ENCODE measurements at places on chromosomes 7 and 10. TPM values are rescaled to one million over a fixed set of nuclear protein-coding genes. Genes with fewer than 3 reads are reported as not detected.

TDRD1 gene
- not detected for total RNA-seq

LBX1 gene
- total RNA-seq: not detected

DOCK4 gene
- total RNA-seq: 16.8 TPM

ZP3 gene
- total RNA-seq: 8.6 TPM

PDE6C gene
- total RNA-seq: not detected

MYL10 gene
- not detected for total RNA-seq

CCDC172 gene
- total RNA-seq: not detected

FEZF1 gene
- total RNA-seq: not detected

PLEKHS1 gene
- total RNA-seq: not detected

DNA sequence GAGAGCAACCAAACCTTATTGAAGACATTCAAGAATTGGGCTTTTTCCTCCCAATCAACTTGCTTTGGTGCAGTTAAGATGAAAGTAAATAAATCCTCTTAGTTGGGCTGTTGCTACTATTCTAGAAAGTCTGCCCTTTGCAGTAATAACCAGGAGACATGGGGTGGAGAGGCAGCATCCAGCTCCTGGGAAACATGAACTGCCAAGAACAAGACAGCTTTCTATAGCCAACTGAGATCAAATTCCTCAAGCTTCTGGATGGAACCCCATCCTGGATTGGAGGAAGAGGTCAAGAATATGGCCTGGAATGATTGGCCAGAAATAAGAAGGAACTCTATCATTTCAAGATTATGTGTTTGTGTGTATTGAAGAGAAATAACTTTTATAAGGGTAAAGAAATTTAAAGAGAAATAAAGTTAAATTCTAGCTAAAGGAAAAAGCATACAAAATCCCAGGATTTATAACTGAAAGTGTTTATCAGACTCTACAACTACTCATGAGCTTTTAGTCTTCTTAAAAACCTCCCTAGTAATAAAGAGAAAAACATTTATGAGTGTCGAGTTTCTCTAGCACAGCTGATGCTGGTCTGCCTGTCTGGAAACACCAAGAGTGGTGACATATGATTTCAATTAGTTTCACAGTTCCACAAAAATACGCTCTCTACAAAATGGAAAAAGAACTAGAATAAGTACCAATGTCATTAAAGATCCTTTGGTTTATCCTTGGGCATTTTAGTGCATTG is 70.1 kb upstream of the COL1A2 start:
- no peak for DNase-seq

- no peak for DNase-seq
These were observed 269.8 kb downstream of the ADARB2 start for GRCh38 chr10:1467334-1468076.

DNA sequence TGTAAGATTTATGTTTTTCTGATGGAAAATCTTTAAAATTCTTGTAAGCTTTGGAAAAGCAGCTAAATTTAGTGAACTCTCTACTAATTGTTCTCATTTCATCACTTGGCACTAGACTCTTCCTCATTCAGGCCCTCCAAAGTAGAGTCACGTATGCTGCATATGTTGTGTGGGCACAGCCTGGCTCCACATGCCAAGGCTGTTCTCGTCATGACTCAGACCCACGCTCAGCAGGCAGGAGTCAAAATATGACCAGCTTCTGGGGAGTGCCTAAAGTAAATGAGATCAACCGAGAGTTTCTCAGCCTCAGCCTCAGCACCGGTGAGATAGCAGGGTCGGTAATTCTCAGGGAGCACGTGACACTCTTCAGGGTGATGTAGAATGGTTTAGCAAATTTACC is 1672.9 kb downstream of the REEP3 start:
- peak; percentile 35 for DNase-seq

GRCh38 chr10:73859784-73860491 is 14.4 kb downstream of the CAMK2G start:
- DNase-seq: no peak

DNA sequence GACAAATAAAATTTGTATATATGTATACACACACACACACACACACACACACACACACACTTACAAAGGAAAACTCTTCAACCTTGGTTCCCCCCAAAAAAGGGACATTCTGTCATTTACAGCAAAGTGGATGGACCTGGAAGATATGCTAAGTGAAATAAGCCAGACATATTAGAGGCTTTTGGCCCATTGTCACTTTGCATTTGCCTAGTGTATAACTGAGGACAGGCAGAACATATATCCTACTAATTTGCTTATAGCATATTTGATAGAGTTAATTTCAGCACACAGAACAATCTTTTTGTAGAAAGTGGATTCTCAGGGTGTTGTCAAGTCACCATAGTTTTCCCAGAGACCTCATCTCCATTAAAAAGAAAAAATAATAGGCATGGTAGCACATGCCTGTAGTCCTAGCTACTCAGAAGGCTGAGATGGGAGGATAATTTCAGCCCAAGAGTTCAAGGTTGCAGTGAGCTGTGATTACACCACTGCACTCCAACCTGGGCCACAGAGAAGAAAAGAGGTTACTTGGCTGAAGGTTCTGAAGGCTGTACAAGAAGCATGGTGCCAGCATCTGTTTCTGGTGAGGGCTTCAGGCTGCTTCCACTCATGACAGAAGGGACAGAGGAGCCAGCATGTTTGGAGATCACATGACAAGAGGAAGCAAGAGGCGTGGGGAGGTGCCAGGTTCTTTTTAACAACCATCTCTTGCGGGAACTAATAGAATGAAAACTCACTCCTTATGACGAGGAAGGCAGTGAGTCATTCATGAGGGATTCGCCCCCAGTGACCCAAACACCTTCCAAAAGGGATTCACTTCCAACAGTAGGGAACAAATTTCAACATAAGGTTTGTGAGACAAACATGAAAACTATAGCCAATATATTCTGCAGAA is 135.6 kb downstream of the TMEM168 start:
- no peak for DNase-seq

GRCh38 chr10:24209432-24209771 is 464 bp downstream of the KIAA1217 start:
- no peak for DNase-seq

- DNase-seq: no peak
These were observed 126.2 kb downstream of the CCNY start for GRCh38 chr10:35462491-35462934.

GRCh38 chr7:50954716-50955115 is 172.0 kb upstream of the GRB10 start:
- no peak for DNase-seq

DNA sequence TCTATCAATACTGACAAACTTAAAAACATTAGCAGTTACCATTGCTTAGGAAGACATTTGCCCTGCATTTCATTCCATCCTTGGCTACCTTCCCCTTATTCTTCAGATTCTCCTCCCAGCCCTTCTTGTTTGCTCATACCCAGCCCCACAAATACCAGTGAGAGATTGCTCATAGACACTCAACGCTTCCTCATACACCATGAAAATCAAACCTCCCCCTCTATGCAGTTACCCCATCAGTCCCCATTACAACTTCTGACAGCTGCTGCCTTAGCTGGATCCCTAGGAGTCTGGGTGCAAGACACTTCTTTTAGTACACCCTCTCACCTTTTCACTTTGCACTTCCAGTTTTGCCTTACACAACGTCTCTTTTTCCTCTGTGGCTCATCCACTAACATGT is 28.3 kb upstream of the PIK3CG start:
- DNase-seq: no peak

DNA sequence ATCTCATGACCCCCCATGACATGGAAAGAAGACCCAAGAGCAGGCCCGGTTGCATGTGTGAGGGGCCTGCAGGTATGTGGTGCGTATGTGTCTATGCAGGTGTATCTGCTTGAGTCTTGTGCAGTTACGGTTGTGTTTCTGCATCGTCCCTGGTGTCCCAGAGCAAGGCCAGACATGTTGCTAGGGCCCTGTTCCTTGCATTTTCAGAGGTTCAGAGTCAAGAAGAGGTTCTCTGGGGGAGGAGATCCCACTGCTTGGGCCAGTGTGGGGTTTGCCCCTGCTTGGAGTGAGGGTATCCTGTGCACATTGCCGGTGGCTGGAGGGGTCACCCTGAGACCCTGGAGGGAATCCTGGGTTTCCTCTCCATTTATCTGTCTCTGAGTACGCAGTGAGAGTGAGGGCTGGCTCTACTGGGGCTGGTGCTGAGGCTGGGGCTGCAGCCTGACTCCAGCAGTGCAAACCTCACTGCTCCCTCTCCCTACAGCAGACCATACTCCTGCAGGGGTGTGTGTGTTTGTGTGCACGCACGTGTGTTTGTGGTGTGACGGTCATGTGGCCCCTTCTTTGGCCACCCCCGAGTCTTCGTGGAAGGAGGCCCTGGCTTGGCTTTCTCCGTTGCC is 4.1 kb downstream of the TRIM8 start:
- DNase-seq: no peak
